ENCODE measurements at places on chromosomes 4 and X.

DNA sequence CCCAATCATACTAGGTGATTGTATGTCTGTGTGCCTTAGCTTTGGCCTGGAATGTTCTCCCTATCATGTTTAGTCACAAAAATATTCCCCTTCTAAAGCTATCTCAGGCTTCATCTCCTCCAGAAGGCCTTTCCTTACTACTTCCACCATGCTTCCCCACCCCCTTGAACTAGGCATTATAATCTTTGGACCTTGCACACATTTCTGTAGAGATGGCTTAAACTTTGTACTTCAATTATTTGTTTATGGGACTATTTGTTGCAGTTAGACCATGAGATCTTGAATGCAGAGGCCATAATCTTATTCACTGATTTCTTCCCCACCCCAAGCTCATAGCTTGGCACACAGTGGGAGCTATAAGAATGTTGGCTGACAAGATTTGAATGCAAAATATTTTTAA is 262.0 kb upstream of the EDA2R start:
- DNase-seq: no peak

DNA sequence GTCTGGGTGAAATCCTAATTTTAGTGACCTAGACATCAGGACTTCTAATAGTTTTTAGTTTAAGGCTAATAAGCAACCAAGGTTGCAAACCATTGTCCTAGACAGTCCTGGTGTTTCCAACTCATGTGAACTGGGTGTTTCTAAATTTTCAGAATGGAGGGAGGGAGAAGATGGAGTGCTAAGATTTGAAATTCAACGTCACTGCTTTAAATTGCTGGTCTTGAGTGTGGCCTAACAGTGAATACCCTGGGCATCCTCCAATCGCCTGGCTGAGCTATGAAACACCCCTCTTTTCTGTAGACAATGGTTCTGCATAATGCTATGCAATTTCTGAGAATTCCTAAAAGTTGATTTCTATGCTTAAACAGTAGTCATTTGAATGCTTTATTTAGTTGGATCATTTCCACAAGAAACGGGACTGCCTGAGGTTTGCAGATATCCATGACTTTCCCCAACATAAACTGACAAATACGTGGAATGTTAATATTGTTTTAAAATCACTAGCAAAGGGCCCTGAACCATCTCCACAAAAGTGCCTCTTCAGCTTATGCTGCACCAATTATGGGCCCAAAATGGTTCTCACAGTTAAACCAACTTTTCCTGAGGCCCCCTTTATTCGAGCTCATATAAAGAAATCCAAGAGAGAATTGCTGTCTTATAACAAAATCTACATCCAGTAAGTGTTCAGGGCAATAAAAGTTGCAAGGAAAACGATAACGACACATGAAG is 1.1 kb downstream of the FBXL5 start:
- DNase-seq: no peak

DNA sequence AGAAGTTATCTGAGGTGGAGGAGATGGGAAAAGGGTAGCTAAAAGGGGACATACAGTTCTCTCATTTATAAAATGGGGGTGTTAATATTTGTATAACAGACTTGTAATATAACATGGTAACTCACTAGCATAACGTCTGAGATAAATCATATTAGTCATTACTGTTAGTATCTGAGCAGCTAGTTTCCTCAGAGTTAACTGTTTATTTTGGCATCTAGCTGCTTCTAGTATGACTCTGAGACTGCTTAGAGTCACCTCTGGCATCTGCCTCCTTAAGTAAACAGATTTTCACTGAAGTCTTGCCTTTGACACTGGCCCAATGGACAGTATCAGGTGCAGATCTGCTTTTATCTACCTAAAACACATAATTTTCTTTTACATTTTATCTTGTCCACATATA is 58.1 kb downstream of the SLC30A9 start:
- DNase-seq: no peak

DNA sequence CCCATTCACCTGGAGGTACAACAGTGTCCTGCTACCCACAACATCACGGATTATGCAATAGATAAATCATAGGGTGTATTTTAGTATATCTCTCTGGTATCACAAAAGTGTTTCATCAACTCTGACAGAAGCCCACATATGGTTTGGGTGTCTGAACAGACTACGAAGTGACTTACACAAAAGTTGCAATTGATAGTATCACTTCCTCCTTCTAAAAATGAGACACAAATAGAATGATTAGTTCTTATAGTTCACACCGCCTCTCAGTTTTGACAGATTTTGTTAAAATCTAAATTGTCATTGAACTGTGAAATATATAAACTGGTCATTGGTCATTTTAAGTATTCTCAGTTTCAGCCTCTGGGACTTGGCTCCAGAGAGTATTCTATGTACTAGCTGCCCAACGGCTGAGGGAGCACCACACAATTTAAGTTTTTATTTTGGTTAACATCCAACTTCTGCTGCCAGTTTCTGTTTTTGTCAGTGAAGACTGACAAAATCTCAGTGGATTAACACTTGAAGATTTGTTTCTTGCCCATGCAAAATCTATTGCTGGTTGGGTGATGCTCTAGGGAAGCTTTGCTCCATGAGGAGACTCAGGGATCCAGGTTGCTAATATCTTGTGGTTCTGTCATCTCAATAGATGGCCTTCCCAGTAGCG is 113.8 kb upstream of the PUDP start:
- DNase-seq: no peak

DNA sequence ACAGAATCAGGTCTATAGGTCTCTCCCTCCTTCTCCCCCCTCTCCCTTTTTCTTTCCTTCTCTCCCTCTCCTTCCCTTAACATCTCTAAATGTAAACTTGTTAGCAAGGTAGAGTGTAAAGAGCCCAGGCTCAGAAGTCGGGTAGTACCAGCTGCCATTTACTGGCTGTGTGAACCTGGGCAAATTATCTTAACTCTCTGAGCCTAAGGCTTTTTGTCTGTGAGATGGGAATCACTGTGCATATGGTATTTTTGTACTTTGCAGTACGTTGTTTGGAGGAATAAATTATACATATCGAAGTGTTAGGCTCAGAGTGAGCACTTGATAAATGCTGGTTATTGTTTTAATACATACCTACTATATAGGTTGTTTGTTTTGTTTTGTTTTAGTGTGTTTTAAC is 154.0 kb downstream of the RBMX2 start:
- DNase-seq: no peak

DNA sequence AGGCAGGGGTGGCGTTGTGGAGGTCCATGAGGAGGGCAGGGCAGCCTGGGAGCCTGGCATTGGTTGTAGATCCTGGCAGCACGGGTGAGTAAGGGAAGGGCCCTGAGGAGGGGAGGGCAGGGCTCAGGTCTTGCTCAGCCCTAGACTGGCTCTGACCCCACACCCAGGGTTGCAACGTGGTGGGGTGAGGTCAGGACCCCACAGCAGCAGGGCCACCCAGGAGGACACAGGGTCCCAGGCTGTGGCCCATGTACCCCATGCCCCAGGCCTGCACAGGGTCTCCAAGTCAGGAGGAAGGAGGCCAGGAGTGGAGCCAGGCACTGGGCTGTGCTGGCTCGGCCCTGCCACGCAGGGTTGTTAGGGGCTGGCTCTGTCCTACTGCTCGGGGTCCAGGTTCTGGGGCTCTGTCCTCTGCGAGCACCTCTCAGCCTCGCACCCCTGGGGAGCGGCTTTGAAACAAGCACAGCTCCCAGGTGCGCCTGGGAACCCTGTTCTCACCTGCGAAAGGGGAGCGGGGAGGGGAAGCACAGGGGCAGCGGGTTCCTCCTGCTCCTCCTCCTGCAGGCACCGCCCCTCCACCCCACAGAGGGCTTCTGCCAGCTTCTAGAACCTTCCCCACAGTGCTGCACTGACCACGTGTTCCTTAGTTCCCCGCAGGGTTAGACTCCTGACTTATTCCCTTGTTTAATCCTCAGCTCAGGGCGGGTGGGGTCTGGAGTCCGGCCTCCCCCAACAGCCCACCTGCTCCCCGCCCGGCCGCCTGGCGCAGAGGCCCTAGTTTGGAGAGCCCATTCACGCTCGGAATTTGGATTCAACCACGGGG is 20.4 kb downstream of the MSANTD1 start:
- no peak for DNase-seq

GRCh38 chrX:129652565-129653169 is 2.1 kb downstream of the APLN start:
- DNase-seq: no peak

- DNase-seq: no peak
Measured at GRCh38 chrX:500481-501010, 113.8 kb upstream of the PPP2R3B start.

- DNase-seq: no peak
Measured at GRCh38 chrX:14702145-14702544, 170.7 kb downstream of the FANCB start.

DNA sequence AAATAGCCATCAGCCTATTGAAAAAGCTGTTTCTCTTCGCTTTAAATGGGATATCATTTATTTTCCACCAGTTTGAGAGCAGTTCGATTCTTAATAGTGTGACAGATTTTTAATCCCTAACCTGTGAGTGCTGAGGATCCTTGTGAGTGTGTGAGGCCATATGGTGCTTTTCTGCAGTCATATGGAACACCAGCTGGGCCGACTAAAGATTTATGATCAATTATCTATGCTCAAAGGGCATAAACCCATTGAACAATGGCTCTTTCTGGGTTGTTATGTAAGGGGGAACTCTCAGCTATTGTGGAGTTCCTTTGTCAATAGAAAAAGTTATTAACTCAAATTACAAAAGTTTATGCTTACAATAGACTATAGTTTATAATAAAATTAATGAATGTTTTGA is 1003.6 kb downstream of the FAT4 start:
- DNase-seq: no peak

- no peak for DNase-seq
Measured at GRCh38 chr4:164136180-164136616, 617.7 kb upstream of the SMIM31 start.

- no peak for DNase-seq
Measured at GRCh38 chr4:70948665-70949260, 44.7 kb upstream of the DCK start.

- DNase-seq: no peak
Measured at GRCh38 chr4:26503427-26503826, 13.1 kb upstream of the CCKAR start.

DNA sequence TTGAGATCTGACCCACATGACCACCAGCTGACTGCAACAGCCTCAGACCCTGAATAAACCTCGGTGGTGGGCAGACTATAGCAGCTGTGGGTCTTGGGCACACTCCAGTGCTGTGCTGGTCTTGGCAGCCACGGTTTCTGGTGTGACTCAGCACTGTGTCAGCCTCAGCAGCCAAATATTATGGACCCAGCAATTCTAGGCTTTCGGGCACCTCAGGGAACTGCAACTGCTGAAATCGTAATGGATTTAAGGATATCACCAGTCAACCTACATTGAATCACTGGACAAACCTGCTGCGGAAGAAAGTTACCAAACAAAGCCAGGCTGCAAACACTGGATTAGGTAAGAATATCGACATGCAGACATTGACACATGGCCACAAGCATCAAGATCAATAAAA is 10.5 kb upstream of the UBE2NL start:
- DNase-seq: no peak

DNA sequence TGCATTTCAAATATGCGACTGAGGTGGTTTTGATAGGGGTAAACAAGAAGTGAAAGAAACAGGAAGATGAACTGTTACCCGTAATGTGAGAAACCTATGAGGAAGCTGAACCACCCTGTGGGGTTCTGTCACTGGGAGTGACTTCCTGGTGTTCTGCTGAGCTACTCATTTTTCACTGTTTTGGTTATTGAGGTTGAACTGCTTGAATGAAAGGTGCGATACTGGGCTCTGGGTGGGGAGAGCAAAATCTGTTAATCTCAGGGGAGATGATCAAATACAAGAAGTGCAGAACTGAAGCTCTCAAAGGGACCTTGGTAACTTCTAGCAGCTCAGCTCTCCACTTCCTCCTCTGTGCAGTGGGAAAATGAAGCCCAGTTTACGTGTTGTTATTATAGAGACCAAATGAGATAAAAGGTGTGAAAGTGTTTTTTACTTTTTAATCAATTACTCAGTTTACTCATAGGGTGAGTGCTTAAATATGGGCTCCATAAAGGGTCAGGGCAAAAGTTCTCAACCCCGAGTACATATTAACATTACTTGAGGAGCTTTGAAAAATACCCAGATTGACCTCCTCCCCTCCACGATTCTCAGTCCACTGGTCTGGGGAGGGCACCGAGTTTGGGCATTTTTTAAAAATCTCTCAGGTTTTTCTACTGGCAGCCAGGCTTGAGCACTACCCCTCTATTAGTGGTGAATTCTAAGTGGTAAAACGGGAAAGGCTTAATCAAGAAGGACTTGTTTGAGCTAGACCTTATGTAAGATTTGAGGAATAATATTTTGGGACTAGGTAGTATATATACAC is 66.7 kb downstream of the COQ2 start:
- peak; percentile 43 for DNase-seq

- no peak for DNase-seq
Measured at GRCh38 chr4:138869165-138869564, 146.4 kb upstream of the NOCT start.

GRCh38 chr4:1349359-1350168 is 2.6 kb downstream of the UVSSA start:
- no peak for DNase-seq

DNA sequence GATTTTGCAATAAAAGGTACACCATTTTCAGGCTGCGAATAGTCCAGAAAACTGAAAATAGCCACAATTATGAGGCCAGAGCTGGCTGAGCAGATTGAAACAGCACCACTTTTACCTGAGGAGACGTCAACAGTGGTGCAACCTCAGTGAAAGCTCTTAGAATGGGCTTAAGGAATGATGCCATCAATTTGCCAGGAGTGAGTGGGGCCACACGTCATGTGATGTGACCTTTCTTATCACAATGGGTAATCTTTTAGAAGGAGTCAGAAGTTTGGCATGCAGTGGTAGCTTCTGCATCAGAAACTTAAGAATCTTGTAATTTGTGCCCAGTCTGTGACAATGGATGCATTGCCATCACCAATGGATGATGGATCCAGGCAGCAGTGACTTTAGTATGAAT is 27.6 kb downstream of the ZNF81 start:
- no peak for DNase-seq

DNA sequence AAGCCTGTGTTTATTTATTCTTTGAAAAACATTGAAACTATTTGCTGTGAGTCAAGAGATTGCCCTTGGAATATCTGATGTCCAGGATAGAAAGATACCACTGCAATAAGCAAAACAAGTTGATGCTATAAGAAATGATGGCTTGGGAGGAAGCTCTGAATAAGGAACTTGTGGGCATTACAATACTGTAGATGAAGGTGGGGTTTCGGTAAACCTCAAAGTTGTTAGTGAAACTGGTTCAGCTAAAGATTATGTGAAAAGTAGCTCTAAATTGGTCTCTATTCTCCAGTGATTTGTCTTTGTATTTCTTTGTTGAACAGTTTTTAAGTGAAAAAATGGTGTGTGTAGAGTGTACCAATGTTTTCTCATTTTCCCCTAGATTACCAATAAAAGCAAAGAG is 128.7 kb downstream of the AKAP4 start:
- no peak for DNase-seq

- no peak for DNase-seq
Measured at GRCh38 chrX:78106651-78106986, 2.6 kb downstream of the PGK1 start.

- no peak for DNase-seq
Measured at GRCh38 chr4:167897116-167897515, 195.2 kb upstream of the ANXA10 start.

Data from stimulated activated CD8-positive, alpha-beta memory T cell treated with anti-CD3 and anti-CD28 coated beads, Interleukin-7, amount 100 ng/mL, for 1 hour (primary cell).